Pericardium fibroblast (primary cell): ENCODE measurements at places on chromosomes 6 and 20. TPM values are rescaled to one million over a fixed set of nuclear protein-coding genes. Genes with fewer than 3 reads are reported as not detected.

ASIP gene
- not detected in 2 replicates for total RNA-seq

CTSA gene
- total RNA-seq, result 130 and 166 TPM in 2 replicates

SPATA25 gene
- 1.0 and 1.6 TPM in 2 replicates for total RNA-seq

RIPOR3 gene
- total RNA-seq, result 4.0 and 11.0 TPM in 2 replicates

LINC00237 gene
- total RNA-seq, result not detected in 2 replicates

BPIFA1 gene
- total RNA-seq, result not detected in 2 replicates
